ENCODE measurements at places on chromosomes 6 and 20.

DNA sequence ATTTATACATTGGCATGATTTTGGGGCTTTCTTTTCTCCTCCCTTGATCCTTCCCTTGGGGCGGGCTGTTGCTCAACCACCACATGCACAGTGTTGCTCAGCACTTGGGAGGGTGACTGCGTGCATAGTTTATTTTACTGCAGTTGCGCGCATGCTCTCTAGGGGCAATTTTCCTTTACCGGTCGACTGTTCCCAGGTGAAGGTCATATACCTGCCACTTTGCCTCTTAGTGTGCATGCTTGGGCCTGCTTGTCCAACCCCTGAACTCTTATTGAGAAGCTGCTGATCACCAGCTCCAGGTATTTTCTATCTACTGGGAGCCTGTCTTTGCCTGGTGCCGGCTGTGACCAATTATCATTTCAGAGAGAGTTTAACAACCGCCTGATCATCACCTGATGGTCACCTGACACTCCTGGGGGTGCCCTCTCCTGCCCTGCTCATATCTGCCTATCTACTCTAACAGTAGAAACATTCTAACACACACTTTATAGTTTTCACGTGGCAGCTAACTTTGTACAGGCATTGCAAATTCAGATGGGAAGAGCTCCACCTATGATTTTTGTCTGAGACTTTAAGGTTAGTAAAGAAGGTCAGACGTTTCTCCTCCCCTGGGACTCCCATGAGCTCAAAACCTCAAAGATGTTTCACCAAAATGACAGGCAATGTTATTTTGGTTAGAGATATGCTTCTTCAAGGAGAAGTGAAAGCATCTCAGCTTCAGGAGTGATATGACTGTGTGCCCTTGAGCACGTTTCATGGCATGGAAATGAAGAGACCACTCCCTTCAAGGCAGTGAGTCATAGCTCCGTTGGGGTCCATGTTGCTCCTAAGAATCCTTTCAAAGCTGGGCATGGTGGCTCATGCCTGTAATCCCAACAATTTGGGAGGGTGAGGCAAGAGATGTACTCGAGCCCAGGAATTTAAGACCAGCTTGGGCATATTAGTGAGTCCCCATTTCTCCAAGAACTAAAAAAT is 227.5 kb upstream of the MYLIP start:
- no peak for DNase-seq

- no peak for DNase-seq
Observed at GRCh38 chr6:8335381-8335780, 100.0 kb downstream of the SLC35B3 start.

DNA sequence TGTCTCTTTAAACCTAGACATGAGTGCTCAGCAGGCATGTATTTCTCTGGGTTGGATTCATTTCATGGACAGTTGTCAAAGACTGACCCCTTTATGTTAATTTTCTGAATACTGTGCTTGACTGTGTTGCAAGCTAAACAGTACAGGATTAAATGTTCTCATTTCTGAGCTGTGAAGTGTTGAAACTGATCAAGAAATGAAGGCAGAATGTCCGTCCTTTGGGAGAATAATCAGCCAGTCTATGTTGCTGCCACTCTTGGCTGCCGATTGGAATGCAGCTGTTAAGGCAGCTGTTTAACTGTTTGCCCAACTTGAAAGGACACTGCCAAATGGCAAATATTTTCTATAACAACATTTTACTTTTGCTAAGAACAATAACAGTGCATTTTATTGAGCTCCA is 87.3 kb downstream of the CEP57L1 start:
- DNase-seq, result no peak

GRCh38 chr6:11467364-11467763 is 70.2 kb upstream of the TMEM170B start:
- no peak for DNase-seq

GRCh38 chr6:111410371-111410770 is 72.6 kb downstream of the REV3L start:
- DNase-seq, result no peak

DNA sequence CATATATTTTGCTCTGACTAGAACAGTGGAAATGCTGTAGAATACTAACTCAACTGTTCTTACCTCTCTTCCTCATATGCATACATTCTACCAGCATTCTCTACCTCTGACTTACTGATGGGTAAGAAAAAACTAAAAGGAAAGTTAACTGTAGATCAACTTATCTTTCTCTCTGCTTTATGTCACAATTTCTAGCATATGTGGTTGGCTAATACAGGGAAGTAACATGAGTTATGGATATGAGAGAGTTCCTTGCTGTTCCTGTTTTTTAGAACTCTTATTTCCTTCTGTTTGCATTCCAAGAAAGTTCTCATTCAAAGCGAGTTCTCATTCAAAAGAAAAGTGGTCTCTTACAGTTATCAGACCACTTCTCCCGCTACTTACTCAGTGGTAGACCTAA is 226.8 kb upstream of the SGK1 start:
- DNase-seq, result no peak

- DNase-seq, result no peak
Observed at GRCh38 chr20:59725476-59726280, 121.3 kb downstream of the PHACTR3 start.

DNA sequence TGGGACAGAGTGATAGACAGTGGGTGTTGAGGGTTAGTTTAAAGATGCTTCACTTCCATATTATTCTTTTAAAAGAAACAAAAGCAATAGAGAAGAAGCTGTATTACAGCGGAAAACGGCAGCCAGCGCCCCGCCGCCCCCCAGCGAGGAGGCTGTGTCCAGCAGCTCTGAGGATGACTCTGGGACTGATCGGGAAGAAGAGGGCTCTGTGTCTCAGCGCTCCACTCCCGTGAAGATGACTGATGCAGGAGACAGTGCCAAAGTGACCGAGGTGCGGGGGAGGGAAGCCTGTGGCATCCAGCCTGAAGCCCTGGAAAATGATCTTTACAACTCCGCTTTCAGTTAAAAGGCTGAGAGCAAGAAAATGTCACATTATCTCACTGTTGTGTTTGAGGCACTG is 100.2 kb downstream of the FIG4 start:
- DNase-seq, result no peak

GRCh38 chr20:60034231-60035110 is 76.2 kb downstream of the CDH26 start:
- DNase-seq, result no peak

DNA sequence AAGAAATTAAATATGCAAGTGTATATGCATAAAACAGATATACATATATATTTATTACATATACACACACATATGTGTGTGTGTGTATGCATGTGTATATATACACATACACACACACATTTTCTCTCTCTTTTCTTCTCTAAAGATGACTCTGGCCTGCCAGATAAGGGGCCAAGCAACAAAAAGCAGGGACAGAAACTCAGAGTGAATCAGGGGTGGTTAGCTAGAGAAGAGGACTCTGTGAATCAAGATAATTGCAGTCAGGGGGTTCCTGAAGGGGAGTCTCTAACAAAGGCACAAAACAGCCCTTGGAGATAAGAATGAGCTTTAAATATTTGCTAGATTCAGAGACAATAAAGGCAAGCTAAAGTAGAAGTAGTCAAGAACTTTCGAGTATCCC is 650.5 kb downstream of the UTRN start:
- no peak for DNase-seq

- DNase-seq, result no peak
Observed at GRCh38 chr6:42929821-42930360, 611 bp downstream of the CNPY3 start.

DNA sequence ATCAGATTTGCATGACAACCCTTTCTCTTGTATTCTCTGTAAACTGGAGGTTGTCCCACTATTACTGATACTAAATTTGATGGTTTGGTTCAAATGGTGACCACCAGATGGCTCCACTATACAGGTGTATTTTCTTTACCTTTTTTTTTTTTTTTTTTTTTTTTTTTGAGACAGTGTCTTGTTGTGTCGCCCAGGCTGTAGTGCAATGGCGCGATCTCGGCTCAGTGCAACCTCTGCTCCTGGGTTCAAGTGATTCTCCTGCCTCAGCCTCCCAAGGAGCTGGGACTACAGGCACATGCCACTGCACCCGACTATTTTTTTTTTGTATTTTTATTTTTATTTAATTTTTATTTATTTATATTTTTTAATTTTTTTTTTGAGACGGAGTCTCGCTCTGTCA is 6.6 kb upstream of the WTAP start:
- no peak for DNase-seq

GRCh38 chr20:49318430-49319207 is 40.8 kb upstream of the ZNFX1 start:
- DNase-seq, result peak; percentile 56

DNA sequence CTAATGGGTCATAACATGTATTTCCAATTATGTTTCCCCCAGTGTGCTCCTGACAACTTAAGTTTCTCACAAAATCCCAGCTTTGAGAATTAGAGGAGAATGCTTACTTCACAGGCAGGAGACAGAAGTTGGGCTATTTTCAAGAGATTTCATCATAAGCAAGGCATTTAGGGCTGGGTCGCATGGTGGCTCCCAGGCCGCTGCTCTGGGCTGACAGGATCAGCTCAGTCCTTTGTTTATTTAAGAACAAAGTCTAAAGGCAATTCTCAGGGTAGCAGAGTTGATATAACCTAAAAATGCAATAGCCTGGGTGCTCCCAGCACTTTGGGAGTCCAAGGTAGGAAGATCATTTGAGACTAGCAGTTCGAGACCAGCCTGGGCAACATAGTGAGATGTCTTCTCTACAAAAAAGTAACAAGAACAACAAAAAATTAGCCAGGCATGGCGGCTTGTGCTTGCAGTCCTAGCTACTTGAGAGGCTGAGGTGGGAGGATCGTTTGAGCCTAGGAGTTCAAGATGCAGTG is 10.9 kb downstream of the FOXQ1 start:
- no peak for DNase-seq

GRCh38 chr6:15062516-15063252 is 183.2 kb upstream of the JARID2 start:
- no peak for DNase-seq

DNA sequence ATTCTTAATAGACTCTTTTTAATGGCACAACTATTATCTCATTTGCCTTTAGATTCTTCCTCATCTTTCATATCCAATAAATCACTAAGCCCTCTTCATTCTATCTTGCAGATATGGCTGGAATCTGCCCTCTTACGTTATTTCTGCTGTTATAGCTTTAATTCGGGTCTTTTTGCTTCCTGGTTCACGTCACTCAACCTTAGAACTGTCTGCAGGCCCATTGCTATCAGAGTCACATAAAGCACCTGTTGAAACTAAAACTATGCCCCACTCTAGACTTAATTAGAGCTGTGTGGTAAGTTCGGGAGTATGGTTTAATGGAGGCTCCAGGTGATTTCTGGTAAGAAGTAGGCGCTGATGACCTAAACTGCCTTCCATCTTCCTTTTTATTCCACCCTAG is 988 bp downstream of the QRSL1 start:
- DNase-seq, result no peak

DNA sequence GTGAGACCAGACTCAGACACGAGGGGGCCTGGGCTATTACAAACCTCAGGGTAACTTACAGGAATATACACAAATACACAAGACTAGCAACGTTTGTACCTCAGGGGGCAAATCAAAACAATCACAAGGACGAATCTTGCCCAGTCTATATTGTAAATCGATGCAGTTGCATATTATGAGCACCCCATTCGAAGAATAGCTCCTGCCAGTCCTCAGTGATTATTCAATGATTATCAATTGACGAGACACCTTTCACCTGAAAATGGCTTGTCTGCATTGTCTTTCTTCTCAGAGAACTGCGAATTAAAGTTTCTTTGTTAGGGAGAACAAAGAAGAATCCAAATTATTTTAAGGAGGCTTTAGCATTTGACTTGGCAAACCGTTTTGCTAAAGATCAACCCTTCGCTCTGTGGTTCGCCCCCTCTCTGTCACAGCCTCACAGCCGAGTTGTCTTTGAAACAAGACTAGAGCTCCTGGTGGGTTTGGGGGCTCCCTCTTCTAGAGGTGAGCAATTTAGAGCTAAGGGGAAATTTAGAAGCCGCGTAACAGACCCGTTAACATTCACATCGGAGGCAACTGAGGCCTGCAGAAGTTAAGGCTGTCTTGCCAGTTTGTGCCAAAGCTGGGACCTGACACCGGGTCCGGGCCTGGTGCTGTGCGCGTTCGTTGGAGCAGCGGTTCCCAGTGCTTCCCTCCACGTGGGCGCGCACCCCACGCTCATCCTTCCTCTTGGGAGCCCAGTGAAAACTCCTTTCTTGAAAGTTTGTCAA is 24.9 kb upstream of the MAP3K7 start:
- peak; percentile 52 for DNase-seq

GRCh38 chr6:53795340-53795701 is 516 bp downstream of the LRRC1 start:
- DNase-seq, result no peak

DNA sequence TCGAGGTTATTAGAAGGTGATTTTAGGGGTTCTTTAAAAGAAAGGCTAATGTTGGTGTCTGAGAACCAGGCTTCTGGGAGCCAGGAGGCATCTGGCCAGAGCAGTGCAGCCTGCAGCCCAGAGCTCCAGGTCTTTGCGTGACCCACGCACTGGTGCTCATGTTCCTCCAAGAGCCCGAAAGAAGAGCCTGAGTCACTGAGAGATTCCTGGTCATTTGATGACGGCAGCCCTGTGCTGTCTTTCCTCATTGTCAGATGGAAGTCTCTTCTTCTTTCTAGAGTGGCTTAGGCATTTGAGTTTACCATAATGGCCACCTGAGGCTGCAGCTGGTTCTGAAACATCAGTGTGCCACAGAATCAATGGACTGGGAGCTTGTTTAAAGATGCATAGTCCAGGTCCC is 46.4 kb downstream of the CD109 start:
- DNase-seq, result no peak

DNA sequence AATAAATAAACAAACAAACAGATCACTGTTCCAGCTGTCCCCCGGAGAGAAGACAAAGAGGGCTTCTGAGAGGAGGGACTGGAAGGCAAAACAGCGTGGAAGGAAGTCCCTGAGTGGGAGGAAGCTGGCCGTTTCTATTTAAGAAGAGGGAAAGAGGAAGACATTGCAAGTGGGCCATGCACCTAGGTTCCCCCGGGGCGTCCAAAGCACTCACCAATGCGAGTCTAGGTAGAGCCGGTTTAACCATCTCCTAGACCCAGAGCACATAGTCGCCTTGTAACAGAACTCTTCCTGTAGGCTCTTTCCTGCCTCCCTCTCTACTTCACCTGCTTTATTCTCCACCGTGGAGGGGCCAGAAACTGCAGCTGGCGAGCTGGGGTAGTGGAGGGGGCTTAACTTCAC is 158.4 kb downstream of the ZDHHC14 start:
- no peak for DNase-seq

GRCh38 chr20:48886194-48886593 is 35.3 kb upstream of the ARFGEF2 start:
- no peak for DNase-seq

GRCh38 chr6:30931969-30932645 is at the start of gene SFTA2:
TSS of gene SFTA2 (minus strand) at chr6:30932170. CDS start at chr6:30932096, 74 bp downstream.
- no peak for DNase-seq

DNA sequence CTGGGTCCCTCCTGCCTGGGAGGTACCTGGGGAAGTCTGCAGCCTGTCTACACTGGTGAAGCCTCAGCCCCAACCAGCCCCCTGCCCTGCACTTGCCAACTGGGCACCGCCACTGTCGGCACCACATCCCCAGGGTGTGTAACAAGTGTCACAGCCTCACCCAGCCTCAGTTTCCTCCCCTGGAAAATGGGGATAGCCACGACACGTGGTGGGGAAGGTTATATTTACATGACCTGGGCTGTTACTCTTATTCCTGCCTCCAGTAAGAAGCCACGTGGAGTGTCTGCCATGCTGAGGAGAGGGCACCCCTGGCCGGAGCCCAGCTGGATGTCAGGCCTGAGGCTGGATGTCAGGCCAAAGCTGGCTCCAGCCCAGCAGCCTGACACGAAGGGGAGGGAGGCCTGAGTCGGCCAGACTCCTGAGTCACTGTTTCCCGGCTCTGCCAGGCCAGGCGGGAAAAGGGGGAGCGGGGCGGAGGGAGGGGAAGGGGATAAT is 44.9 kb downstream of the SNAI1 start:
- DNase-seq, result no peak
